Activated T-helper 2 cell treated with anti-CD3 and anti-CD28 coated beads, Interferon-gamma antibody, Interleukin-2, Interleukin-4, amounts not matched to agents 10 μg/mL and 5 μg/mL and 100 μg/mL, durations not matched to agents 14 hours and 24 hours and 36 hours (primary cell): ENCODE measurements at places on chromosomes 13 and 19.

DNA sequence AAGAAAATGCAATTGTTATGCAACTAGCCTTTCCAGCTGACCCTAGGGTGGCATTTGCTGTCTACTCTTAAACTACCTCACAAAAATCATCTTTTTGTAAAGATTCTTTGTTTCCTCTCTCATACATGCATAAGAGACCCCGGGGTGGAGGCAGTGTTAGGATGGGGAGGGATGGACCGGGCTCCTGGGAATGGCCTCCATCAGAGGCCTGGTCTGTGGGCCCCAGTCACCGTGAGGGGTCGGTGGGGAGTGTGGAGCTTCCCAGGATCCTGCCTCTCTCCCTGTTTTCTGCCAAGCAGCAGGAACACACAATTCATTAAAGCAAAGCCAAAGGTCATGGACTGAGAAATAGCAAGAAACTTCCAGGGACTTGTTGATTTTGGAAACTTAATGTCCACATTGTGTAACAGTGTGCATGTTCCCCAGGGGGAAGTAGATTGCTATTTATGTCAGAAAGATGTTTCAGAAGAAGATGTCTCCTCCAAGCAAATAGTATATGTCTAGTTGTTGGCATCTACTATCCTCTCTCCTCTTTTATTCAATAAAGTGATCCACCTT lies 241.4 kb downstream of the ENOX1 start:
- no peak for DNase-seq

DNA sequence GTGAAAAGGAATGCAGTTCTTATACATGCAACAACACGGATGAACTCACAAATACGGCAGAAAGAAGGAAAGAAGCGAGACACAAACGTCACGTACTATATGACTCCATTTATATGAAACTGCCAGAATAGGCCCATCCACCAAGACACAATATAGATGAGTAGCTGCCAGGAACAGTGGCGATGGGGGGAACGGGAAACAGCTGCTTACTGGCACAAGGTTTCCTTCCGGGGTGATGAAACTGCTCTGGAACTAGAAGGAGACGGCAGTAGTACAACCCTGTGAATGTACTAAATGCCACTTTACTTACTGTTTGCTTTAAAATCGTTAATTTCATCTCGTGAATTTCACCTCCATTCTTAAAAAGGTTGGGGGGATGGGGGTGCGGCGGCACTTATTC lies 28.9 kb downstream of the MLLT1 start:
- DNase-seq = no peak

DNA sequence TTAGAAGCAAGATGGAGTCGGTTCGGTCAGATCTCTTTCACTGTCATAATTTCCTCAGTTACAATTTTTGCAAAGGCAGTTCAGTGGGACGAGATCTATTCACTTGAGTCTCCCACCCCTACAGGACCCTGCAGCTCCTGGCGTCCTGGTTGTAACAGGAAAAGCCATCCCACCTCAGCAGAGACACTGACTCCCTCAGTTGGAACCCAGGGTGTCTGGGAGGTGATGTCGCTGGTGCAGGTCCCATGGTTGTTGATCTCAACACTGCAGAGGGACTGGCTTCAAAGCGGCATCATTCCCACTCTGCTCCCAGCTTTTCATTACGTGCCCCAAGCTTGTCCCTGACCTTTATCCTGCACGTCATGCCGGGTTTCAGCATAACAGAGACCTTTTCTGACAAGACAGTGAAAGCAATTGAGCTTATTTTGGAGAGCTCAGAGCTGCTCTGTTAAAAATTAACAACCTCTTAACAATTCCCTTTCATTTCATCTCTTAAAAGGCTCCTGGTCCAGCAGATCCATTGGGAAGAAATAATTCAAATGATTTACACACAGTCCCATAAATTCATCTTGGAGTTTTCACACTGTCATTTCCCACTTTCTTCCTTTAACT lies 17.6 kb upstream of the COG3 start:
- no peak for DNase-seq

DNA sequence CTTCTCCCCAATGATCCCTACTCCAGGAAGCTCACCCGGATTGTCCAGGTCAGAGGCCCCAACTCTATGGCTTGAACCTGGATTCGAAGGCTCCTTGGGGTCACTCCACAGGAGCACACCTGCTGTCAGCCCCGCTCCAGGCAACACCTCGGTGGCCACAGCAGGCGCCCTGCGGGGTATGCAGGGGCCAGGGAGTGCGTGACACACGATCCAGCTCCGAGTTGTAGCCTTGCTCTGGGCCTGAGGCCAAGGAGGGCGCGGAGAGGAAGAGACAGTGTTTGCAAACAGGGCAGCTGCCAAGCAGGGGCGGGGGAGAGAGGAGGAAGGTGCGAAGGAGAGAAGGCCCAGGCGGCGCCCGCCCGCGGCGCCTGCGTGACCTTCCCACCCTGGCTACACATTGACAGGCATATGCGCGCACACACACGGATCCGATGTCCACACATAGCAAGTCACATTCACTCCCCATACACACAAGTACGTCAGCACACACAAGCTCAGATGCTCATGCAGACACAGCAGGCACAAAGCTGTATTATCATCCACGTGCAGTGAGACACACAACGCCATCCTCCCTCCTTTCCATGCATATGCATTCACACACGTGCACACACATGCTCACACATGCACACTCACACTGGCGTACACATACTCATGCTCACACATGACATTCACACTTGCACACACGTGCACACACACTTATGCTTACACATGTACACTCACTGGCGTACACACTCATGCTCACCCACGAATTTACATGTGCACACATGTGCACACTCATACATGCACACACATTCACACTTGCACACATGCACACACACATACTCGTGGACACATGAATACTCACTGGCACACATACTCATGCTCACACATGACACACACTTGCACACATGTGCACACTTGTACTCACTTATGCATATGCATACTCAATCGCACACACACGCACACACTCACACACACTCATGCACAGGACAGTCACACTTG lies 10.4 kb downstream of the SBK2 start:
- no peak for DNase-seq

DNA sequence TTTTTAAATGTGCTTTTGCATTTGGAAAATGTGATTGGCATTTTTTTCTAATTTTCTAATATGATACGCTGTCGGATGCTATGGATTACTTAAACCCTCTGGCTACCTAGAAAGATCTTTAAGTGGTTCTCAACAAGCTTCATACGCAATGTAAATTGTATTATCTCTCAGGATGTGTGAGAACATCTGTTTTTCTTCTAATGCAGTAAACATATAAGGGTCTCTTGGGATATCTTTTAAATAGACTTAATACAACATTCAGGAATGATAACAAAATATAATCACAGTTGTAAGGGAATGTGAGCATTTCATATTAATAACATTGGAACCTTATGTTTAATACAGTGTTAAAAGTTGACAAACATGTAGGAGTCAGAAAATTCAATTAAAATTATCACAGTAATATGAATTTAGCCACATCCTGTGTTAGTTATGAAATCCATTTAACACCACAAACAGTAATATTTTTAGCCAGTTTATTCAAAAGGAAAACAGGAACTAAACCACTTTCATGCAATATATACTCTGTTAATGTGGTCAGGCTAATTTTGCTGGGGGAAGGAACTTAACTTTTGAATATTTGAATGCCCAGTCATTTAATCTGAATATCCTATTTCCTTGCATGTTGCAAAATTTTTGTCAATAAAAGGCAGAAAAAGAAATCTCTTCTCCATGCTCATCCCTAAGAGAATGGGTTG lies 15.0 kb upstream of the ALOX5AP start:
- DNase-seq = no peak

GRCh38 chr13:21897161-21897560 lies 226.3 kb downstream of the FGF9 start:
- no peak for DNase-seq

DNA sequence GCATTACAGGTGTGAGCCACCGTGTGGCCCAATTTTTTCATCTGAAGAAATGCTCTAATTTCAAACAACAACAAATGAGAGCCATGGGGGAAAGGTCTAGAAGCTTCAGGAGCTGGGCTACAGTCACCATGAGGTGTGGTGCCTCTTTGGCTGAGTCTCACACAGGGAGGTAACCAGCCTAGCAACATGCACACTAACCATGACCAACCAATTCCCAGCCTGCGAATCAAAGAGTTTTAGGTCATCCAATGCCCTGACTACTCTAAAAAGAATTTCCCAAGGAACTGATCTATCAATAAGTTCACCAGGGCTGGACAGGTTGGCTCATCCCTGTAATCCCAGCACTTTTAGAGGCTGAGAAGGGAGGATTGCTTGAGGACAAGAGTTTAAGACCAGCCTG lies 29.9 kb downstream of the PBX4 start:
- no peak for DNase-seq

DNA sequence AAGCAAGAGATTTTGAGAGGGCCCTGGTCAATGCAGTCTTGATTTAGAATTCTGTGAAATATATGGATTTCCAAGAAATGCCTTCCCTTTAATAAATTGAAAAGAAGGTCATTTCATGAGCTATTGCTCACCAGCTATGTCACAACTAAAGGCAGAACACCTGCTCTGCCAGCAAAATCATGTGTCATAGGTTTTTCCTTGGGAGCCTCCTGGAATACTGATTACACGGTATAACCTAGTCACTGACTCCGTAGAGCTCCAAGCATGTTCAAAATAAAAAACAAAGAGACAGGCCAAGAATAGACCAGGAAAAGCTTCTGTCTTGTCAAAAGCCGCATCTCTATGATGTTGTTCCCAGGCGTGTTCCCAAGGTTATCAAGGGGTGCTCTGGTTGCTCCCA lies 45.5 kb downstream of the HSPH1 start:
- no peak for DNase-seq

- DNase-seq = no peak
Observed at GRCh38 chr19:4086411-4086867, 19.7 kb upstream of the ZBTB7A start.

DNA sequence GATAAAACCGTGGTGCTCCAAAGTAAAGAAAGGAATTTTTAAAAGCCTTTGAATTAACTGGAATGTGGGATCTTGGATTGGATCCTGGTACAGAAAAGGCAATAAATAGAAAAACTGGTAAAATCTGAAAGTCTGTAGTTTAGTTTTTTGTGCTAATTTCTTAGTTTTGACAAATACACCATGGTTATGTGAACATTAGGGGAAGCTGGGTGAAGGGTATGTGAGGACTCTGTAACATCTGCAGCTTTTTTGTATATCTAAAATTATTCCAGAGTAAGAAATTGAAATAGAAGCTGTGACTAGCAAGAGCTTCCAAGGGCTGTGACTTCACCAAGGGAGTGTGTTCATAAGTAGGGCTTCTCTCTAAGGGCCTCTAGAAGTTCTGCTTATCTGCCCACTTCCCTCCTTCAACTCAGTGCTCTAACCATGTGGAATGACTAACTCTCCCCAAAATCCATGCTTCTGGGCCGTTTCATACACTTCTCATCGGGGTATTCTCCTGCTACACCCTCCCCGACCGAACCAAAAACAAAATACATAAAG lies 26.5 kb downstream of the ARHGAP35 start:
- DNase-seq = no peak

DNA sequence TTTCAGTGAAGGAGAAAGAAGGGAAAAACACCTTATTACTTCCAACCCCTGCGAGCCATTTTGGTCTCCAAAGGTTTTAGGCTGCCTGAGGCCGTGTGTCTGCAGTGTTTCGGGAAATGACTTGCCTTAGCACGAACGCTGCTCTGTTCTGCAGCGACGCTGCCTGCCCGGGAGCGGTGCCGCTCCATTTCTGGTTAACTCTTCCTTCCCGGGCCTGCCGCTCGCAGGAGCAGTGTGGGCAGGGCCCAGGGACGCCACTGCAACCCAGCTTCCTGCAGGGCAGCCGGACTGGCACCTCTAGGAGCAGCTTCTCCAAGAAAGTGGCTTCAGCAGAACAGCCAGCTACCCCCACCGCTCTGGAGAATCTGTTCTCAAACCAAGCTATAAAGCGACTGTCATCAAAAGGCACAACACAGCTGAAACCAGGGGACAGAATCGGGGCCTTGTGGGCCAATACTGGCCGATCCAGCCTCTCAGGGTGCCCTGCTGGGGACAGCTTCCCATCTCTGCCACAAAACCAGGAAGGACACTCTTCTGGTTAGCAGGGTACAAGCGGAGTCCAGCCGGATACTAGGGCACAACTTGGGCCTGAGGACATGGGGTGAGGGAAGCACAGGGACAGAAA lies 72.2 kb downstream of the KCTD15 start:
- DNase-seq = no peak

DNA sequence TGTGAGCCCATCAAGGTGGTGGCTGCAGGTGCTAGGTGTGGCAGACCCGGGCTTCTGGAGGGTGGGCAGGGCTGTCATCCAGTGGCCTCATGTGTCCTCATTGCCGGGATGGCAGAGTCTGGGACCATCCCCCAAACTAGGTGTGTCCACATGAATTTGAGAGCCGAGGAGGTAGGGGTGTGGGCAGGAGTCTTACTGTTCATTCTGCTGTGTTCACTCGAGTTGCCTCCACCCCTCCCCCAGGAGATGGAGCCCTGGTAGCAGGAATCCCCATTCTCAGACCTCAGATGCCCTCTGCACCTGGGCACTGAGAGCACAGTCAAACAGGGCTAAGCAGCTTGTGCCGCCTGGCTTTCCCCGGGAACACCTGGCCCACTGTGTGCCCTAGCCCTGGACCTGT lies 22.4 kb downstream of the NAXD start:
- no peak for DNase-seq

DNA sequence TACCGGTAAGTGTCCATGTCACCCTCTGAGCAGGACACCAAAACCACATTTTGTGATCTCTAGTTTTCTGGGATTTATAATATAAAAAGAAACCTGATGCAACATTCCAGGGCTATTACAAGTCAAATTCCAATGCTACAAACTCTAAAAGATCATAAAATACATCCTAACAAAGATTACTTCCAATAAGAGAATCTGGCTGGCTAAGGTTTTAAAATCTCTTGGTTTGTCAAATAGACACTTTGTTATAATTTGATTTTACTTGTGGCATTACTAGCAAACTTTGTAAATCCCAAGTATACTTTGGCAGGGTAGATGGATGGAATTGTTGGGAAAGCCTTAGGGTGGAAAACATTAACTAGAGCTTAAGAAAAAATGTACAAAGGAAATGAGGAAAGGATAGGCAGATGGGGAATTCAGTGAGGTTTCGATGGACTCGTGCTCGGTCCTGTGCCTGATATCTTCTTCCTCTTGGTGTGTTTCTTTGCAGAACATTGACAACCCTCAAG lies 74.0 kb upstream of the POMP start:
- no peak for DNase-seq

DNA sequence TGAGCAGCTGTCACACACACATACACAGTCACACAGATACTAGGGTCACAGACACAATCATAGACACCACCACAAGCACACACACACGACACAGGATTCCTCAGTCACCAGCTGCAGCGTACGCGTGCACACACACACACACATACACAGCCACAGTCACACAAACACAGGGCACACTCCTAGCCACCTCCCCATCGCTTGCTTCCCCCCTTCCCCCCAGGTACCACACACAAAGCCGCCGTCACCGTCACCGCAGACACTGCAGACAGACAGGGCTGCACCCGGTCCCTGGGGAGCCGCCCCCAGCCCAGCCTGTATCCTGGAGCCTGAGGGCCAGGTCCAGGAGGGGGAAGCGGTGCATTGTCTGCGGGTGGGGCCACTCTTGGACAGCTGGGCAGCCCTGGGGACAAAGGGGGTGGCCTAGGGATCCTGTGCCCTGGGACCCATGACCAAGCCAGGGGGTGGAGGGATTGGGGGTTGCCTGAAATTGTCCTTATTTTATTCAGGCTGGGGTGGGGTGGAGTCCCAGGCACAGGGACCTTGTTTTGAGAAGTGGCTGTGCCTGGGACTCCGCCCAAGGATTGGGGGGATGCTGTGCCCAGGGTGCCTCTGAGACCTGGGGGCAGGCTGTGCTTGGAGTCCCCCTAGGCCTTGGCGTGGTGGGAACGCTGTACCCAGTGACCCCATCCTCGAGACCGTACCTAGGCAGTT lies 957 bp downstream of the NUMBL start:
- DNase-seq = no peak
